ENCODE measurements at places on chromosomes 2 and 18.

- DNase-seq: no peak
These were observed 56.5 kb downstream of the CIB4 start for GRCh38 chr2:26584656-26585055.

DNA sequence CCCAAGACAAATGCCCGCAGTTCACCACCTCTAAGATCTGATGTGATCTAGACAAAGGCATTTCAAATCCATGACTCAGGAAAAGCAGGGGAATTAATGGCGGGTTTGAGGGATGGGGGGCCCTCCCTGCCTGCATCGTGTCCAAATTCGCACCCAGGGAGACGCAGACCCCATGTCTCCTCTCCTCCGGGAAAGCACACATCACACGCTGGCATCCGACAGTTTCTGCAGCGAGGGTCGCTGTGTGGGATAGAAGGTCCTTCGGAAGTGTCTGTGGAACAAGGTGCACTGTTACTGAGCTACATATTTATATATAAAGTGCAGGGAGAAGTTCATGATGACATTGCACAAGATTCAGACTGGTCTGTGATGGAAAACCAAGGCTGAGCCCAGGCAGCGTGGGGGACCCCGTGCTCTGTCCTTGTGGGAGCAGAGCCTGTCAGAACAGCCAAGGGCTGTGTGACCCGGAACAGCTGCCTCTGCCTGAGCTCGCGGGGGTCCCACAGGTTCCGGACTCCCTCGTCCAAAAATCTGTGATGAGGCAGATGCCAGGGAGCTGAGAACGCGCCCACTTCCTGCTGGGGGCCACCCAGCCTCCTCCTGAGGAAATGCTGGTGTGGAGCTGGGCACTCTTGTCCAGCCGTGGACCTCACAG, 82.3 kb upstream of the CTDP1 start:
- DNase-seq: no peak

DNA sequence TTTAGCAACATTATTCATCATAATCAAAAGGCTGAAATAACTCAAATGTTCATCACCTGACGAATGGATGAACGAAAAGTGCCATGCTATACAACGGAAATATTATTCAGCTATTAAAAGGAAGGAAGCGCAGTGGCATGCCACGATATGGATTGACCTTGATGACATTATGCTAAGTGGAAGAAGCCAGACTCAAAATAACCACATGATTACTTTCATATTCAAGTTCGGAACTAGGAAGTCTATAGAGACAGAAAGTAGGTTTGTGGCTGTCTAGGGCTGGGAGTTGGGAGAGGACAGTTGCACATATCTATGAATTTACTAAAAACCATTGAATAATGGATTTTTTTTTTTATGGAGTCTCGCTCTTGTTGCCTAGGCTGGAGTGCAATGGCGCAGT, 13.4 kb upstream of the PDIA6 start:
- DNase-seq: no peak

GRCh38 chr18:5309888-5310470, 14.5 kb upstream of the ZBTB14 start:
- no peak for DNase-seq

DNA sequence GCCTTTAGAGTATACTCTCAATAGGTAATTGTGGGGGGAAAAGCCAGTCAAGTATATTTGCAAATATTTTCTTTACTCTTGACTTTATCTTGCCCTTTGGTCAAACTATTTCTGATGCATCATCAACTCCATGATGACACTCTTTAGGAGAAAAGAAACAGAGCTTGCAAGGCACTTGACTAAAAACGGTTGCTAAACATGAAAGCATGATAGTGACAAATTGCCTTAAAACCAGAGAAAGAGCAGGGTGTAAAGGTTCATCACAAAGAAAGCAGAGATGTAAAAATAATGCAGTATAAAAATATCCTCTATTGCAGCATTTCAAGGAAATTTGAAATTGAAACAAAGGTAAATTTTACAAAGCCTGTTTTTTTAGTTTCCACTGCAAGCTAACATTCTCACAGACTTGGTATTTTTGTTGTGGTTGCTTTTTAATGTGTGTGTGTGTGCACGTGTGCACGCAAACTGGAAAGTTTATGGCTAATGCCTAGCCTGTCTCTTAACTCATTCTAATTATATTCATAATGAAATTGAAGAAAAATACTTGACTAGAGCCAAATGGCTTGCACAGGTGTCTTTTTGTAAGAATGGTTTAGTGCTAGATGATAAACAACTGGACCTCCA, 503.6 kb downstream of the ARHGAP15 start:
- DNase-seq: peak; percentile 25

- DNase-seq: no peak
These were observed 107.6 kb downstream of the SMIM21 start for GRCh38 chr18:75319905-75320304.

- DNase-seq: no peak
These were observed 2008.4 kb upstream of the PIK3C3 start for GRCh38 chr18:39946623-39947061.

DNA sequence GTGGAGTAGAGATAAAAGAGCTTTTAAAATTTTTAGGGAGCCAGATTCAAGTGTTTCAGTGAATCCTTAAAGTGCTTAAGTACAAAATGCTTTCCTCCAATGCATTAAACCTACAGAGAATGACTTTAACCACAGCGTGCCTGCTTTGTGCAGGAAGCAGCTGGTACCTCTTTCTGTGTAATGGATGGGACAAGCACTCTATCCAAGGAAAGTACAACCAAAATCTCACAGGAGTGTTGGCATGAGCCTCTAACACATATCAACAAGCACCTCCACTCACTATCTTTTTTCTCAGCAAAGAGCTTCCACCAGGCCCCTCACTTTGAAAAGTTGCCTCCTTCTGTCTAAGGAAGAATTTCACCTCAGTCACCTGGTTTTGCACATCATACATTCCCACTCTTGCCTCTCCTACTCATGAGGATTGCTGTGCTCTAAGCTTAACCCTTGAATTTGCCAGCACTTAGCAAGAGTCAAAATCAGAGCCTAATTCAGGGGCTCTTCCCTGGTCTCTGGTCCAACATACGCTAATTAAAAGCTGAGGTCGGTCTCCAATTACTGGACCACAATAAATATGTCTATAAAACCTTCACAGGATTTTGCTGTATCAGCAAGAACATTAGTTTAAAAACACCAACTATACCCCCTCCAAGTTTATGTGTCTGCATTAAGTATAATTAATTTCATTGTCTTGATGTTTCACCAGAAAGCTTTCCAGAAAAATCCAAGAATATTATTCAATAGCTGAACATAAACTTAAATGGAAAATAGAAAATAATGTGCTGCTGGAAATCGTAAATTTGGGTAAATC, 68.9 kb downstream of the ZNF521 start:
- DNase-seq: no peak

DNA sequence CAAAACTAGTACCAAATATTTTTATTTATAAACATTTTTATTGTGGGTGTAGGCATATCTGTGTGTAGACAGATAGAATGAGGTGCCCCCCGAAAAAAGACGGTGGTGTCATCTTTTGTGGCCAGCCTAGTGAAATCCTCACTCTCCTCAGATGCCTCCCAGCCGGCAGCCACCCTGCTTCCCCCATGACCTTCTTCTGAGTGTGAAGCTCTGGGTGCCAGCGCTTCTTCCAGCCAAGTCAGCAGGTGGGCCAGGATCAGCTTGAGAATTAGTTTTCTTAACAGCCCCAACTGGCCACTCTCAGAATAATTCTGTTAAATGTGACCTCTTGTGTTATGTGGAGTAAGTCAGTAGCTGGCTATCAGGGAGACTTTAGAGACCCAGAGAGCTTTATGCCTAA, 229.6 kb upstream of the FOSL2 start:
- DNase-seq: no peak

GRCh38 chr2:144678736-144679135, 158.8 kb upstream of the ZEB2 start:
- DNase-seq: no peak
